ENCODE measurements at places on chromosomes 16 and 17. TPM values are rescaled to one million over a fixed set of nuclear protein-coding genes. Genes with fewer than 3 reads are reported as not detected.

MRTFB gene
- total RNA-seq, result 178 TPM

- no peak overlapping the region for H3K27ac ChIP-seq
- no peaks in the 10 kb centered on the region for H3K36me3 ChIP-seq
- no peaks in the 10 kb centered on the region for H3K4me1 ChIP-seq
- no peak for DNase-seq
- no peaks in the 10 kb centered on the region for H3K27me3 ChIP-seq
Observed at GRCh38 chr17:78448356-78448993, 70.0 kb downstream of the PGS1 start.

GRCh38 chr16:69568676-69569075 is 2.9 kb downstream of the NFAT5 start:
- peak overlapping the region; percentile 97 for H3K27ac ChIP-seq
- no peaks in the 10 kb centered on the region for H3K36me3 ChIP-seq
- no peaks in the 10 kb centered on the region for H3K27me3 ChIP-seq
- no peak for DNase-seq

PYDC1 gene
- not detected for total RNA-seq

- H3K4me3 ChIP-seq, result no peak overlapping the region
- no peaks in the 10 kb centered on the region for H3K36me3 ChIP-seq
- no peak overlapping the region for H3K27ac ChIP-seq
Observed at GRCh38 chr17:34110315-34110714, 144.8 kb upstream of the CCL2 start.

GRCh38 chr17:31385428-31386285 is 5.8 kb upstream of the RAB11FIP4 start:
- H3K4me3 ChIP-seq, result no peak overlapping the region
- no peak for DNase-seq
- no peaks in the 10 kb centered on the region for H3K4me1 ChIP-seq
- no peaks in the 10 kb centered on the region for H3K36me3 ChIP-seq
- H3K27ac ChIP-seq, result no peak overlapping the region
- no peaks in the 10 kb centered on the region for H3K27me3 ChIP-seq

TBC1D3E gene
- not detected for total RNA-seq
